ENCODE measurements at places on chromosomes 5 and 9.

DNA sequence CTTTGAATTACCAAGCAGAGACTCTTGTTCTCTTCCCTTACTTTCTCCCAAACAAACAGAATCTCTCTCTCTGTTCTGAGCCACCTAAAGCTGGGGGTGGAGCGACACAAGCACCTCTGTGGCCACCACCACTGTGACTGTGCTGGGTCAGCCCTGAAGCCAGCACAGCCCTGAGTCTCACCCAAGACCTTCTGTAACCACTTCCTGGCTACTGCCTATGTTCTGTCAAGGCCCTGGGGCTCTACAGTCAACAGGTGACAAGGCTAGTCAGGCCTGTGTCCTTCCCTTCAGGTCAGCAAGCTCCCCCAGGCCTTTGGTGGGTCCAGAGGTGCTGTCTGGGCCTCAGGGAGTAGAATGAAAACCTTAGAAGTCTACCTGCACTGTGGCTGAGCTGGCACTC, 26.1 kb upstream of the SLC28A3 start:
- DNase-seq = no peak

GRCh38 chr5:14134771-14135170, 8.4 kb upstream of the TRIO start:
- no peak for DNase-seq

GRCh38 chr5:10982626-10983025, 221.6 kb upstream of the DAP start:
- no peak for DNase-seq

DNA sequence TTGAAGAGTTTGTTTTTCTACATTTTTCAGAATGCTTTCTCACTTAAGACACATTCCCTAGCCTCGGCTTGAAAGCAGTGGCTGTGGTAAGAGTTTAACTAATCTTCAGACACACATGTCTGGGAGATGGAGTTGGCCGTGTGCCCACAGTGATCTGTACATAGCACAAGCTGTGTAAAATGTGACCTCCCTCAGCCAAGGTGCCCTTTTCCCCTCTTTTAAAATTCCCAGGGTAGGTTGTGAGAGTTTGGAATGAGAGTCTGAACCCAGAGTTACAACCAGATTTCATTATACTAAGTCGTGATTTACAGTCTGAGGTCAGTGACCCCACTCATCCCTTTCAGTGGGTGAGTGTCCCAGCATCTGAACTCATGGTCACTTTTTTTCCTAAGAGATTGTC, 230.4 kb downstream of the DOCK8 start:
- DNase-seq = no peak

- DNase-seq = no peak
Measured at GRCh38 chr5:150987746-150988145, 32.6 kb upstream of the GPX3 start.

- no peak for DNase-seq
Measured at GRCh38 chr9:96505316-96505991, 55.5 kb downstream of the HABP4 start.

DNA sequence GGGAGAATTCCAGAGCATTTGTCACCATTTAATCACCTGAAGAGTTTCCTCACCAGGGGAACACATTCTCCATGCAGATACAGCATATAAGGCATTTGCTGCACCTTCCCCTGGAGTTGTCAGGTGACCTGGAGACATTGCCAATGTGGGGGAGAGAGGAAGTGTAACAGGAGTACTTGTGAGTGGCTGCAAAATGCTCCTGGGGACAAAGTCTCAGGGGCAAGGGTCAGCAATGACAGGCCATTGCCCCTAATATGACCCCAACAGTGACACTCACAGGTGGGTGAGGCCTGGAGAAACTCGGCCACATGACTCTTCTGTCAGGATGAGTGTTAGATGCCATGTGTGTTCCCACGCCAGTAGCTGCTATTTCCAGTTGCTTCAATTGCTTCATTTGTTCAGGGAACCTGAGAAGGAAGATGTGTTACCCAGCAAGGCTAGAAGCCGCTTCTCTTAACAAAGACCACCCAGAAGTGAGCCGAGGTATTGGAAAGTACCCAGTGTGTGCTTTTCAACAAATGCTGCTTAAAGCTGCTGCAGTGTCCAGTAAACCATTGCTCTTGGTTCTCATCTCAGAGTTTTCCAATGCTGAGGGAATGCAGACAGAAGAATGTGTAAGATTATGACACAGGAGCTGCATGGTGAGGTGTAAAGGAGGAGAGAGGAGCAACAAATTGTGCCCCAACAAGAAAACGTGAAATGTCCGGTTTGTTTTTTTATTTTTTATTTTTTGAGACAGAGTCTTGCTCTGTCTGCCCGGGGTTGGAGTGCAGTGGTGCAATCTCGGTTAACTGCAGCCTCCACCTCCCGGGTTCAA, 128.2 kb upstream of the SLC44A1 start:
- DNase-seq = peak; percentile 40

DNA sequence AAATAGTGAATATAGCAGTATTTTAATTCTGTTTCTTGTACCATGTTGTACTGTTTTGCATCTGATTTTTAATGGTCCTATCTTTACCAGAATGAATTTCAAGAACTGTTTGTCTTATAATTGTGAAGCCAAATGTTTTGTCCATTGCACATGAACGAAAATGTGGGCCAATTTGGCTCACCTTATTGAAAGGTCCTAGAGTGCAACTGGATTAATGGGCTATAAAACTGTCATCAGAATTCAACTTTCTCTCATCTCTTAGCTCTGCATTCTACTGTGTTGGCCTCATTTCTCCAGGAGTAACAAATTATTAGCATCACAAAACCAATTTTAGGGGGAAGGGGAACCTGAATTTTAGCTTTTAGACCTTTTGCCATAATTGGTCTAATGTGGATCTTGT, 179.4 kb upstream of the NUDT12 start:
- DNase-seq = no peak

DNA sequence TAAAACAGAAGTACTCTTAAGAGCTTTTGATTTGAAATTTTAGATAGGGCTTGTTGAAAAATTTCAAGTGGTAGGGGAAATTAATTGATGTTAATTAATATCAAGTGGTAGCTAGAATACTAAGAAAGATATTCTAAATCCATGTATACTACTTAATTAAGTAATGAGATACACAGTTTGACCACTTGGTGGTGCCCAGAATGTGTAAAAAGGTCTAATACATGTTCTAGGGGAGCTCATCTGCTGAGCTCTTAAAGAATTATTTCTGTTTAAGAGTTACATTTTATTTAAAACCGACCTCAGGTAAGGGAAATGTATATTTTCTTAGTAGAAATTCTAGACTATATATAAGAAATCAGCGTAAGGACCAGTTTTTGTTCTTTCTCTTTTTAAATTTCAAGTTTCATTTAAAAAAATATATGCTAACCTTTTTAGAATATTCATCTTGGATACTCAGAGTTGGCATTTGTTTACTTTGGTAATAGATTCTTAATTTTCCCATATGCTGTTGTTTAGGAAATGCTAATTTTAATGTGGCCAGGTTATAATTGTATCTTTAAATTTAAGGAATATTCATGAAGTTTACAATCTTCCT, 61.5 kb downstream of the LNPEP start:
- DNase-seq = peak; percentile 49

DNA sequence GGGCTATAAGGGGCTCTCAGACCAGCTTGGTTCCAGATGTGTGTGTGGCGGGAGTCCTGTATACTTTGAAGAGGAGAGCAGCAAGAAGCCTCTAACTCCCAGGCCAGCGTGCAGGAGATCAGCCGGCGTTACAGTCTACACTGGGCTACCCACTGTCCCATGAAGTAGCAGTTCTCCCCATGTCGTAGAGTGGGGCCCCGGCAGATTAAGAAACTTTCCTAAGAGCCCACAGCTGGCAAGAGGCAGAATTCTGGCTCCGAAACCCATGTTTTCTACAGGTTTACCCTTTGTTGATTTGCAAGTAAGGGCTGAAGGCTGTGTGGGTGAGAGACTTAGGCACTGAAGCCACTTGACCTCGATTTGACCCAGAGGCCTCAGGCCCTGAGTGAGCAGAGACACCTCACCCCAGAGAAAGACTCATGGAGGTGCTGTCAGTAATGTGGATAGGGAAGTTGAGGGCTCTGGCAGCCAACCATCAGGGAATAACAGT, 881 bp upstream of the B4GALT1 start:
- DNase-seq = no peak

DNA sequence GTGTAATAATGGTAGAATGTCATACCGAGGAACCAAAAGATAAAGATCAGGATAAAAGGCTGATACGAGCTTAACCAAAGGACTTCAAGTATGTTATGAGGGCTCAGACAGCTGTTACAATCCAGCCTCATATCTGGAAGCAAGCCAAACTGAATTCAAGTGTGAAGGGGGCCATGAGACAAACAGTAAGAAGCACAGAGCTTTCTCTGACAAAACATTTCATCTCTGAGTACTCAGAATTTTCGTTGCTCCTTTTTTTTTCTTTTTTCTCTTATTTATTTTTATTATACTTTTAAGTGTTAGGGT, 52.9 kb upstream of the CD180 start:
- DNase-seq = peak; percentile 25

GRCh38 chr5:68428231-68428811, 212.8 kb downstream of the PIK3R1 start:
- peak; percentile 2 for DNase-seq

DNA sequence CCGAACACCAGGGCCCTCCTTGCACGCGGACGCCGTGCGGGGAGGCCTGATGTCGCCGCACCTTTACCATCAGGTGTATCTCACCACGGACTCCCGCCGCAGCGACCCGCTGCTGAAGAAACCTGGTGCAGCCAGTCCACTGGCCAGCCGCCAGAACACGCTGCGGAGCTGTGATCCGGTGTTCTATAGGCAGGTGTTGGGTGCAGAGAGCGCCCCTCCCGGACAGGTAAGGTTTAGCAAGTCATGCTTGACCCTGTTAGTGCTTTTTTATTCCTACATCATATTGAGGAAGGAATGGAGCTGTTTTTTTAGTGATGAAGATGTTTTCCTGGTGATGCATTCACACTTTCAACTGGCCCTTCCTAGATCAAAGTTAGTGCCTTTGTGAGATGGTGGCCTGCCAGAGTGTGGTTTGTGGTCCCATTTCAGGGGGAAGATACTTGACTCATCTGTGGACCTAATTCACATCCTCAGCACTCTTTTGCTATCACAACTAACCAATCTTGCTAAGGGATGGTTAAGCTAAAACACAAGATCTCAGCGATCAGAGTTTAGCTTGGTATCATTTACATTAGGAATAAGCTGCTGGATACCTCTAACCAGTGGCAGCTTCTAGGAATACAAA, 2.7 kb downstream of the PCDHGC3 start:
- peak; percentile 59 for DNase-seq

- no peak for DNase-seq
Measured at GRCh38 chr5:64765804-64766504, 2.5 kb downstream of the SREK1IP1 start.

- no peak for DNase-seq
Measured at GRCh38 chr9:24464319-24464951, 81.3 kb downstream of the IZUMO3 start.

DNA sequence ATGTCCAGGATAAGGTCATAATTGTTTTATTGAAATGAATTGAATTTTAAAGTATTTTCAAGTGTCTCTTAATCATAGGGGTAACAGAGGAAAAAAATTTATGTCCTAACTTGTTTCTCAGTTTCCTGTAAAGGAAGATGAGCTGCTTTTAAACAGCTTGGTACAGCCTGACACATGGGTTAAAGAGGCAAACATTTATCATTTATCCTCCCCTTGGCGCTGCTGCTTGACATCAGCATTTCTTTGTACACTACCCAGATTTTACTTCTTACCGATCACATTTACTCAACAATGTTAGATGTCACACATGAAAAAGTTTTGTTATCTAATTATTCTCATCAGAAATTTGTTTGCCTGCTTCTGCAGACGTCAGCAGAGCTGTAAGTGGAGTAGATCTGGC, 79.4 kb upstream of the CTSL start:
- no peak for DNase-seq

GRCh38 chr9:70935856-70936255, 185.6 kb downstream of the TRPM3 start:
- no peak for DNase-seq

DNA sequence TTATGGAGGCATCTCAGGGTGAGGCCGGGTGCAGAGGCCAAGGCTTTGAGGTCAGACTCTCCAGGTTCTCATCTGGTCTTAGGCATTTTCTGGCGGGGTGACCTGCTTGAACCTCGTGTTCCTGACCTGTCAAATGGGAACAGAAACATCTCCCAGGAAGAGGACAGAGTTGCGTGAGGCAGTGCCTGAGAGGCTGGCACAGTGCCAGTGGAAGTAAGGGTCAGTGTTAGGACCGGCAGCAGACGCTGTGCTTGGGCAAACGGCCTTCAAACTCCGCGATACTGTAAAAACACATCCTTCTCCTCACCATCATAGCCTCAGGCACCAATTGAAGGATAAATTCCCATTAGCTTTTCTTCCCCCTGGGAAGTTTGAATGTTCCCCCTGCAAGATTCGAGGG, 55.6 kb upstream of the FCN2 start:
- DNase-seq = no peak

DNA sequence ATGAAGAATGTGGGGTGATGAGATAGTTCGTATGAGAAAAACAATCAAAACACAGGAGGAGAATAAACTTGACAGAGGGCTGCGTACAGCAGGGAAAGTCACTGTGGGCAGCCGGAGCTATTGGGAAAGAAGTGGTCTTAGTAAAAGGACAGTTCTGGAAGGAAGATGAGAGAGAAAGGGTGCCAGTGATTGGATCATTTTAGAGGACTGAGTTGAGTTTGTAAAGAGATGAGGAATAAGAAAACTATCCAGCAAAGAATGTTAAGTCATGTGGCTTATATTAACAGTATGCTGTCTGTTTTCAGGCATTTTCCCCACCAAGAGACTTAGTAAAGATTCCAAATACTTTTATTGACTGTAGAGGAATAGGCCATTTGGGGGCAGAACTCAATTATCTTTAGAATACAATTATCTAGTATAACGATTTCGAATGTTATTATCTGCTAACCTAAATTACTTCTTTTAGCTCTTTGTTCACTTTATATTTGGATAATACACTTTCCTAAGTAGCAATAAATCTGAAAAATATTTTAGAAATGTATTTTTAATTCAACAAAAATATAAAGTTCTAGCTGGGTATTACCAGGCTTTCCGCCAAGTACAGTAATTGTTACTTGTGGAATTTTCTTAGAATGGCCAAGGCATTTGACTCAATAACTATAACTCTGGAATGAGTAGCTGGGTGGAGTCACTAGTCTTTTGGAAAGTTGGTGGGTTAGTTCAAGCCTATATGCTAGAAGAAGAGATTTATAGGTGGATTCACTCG, 15.5 kb upstream of the LOX start:
- DNase-seq = peak; percentile 44

All from trophoblast cell (in vitro differentiated cells and primary cell).